ENCODE measurements at places on chromosomes 7 and 10. TPM values are rescaled to one million over a fixed set of nuclear protein-coding genes. Genes with fewer than 3 reads are reported as not detected.

KCNIP2 gene
- 1.9 TPM for total RNA-seq

ST8SIA6 gene
- not detected for total RNA-seq

WASHC2C gene
- 25.8 TPM for total RNA-seq

NUTM2A gene
- total RNA-seq = 0.54 TPM

SUGCT gene
- 12.3 TPM for total RNA-seq

PCLO gene
- total RNA-seq = 3.8 TPM

SLC18A2 gene
- total RNA-seq = 0.08 TPM

All from mammary epithelial cell (primary cell).